ENCODE measurements at places on chromosomes 13 and 19.
A peak's percentile ranks its signal among the peaks of the same experiment; 100 is the strongest.

DNA sequence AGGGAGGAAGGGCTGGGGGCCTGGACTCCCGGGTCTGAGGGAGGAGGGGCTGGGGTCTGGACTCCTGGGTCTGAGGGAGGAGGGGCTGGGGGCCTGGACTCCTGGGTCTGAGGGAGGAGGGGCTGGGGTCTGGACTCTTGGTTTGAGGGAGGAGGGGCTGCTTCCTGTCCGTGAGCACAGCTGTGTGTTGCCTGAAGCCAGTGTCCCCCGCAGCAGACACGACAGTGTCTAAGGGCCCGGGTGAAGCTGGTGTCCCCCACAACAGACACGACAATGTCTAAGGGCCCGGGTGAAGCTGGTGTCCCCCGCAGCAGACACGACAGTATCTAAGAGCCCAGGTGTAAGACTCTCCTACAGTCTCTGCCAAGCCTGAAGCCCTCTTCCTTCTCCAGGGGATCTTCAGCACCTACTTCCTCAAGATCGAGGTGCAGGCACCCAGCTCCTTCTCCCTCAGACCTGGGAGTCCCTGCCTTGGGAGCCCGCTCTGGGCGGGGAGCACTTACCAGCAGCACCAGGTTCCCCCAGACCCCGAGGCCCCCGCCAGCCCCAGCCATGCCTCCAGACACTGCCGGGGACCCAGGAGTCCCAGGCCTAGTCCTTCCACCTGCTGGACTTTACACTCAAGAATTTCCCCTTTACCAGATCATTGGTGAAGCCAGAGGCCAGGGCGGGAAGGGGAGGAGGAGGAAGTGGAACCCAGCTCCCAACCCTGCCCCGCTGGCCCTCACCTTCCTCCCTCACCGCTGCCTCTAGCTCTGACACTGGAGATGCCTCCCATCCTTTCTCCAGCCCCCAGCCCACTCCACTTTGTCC lies at the start of gene PTPRH:
Gene PTPRH, minus strand, starts transcription at position 622 of the 813 bp plus-strand sequence. Its CDS starts 68 bp downstream, at position 554.
- no peak for DNase-seq

GRCh38 chr13:45733361-45733760 lies 31.2 kb downstream of the CBY2 start:
- DNase-seq, result no peak

DNA sequence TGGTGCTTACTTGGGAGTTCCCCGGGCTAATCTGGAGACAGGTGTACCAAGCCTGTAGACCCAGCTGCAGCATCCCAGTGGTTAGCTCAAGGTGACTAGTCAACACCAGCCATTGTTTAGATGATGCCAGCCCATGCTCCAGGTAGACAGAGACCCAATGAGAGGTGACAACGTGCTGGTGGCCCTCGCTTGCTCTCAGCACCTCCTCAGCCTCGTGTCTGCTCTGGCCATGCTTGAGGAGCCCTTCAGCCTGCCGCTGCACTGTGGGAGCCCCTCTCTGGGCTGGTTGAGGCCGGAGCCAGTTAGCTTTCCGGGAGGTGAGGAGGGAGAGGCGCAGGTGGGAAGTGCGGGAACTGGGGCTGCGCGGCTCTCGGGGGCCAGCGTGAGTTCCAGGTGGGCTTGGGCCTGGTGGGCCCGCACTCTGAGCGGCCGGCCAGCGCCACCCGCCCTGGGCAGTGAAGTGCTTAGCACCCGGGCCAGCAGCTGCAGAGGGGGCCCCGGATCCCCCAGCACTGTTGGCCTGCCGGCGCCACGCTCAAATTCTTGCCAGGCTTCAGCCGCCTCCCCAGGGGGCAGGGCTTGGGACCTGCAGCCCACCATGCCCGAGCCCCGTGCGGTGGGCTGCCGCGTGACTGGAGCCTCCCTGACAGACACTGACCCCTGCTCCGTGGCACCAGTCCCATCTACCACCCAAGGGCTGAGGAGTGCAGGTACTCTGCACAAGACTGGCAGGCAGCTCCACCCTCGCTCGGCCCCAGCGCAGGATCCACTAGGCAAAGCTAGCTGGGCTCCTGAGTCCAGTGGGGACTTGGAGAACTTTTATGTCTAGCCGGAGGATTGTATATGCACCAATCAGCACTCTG lies 85.9 kb upstream of the VSTM2B start:
- DNase-seq, result no peak

DNA sequence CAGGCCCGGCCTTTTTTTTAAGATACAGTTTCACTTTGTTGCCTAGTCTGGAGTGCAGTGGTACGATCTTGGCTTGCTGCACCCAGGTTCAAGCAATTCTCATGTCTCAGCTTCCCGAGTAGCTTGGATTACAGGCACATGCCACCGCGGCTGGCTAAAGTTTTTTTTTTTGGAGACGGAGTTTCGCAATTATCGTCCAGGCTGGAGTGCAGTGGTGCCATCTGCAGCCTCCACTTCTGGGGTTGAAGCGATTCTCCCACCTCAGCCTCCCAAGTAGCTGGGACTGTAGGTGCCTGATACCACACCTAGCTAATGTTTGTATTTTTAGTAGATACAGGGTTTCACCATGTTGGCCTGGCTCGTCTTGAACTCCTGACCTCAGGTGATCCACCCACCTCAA lies 4.9 kb upstream of the CARM1 start:
- DNase-seq, result no peak

- DNase-seq, result no peak
Observed at GRCh38 chr13:76222511-76222910, 586.4 kb downstream of the LMO7 start.

GRCh38 chr13:108827646-108828045 lies 198.2 kb downstream of the MYO16 start:
- DNase-seq, result no peak

GRCh38 chr13:31717583-31717982 lies 21.7 kb upstream of the RXFP2 start:
- no peak for DNase-seq

GRCh38 chr13:101155920-101156319 lies 260.4 kb downstream of the NALCN start:
- no peak for DNase-seq

GRCh38 chr13:19181021-19181620 lies 503 bp downstream of the TUBA3C start:
- DNase-seq, result no peak

GRCh38 chr19:34260771-34261173 lies 6.4 kb downstream of the GARRE1 start:
- DNase-seq, result peak; percentile 55

DNA sequence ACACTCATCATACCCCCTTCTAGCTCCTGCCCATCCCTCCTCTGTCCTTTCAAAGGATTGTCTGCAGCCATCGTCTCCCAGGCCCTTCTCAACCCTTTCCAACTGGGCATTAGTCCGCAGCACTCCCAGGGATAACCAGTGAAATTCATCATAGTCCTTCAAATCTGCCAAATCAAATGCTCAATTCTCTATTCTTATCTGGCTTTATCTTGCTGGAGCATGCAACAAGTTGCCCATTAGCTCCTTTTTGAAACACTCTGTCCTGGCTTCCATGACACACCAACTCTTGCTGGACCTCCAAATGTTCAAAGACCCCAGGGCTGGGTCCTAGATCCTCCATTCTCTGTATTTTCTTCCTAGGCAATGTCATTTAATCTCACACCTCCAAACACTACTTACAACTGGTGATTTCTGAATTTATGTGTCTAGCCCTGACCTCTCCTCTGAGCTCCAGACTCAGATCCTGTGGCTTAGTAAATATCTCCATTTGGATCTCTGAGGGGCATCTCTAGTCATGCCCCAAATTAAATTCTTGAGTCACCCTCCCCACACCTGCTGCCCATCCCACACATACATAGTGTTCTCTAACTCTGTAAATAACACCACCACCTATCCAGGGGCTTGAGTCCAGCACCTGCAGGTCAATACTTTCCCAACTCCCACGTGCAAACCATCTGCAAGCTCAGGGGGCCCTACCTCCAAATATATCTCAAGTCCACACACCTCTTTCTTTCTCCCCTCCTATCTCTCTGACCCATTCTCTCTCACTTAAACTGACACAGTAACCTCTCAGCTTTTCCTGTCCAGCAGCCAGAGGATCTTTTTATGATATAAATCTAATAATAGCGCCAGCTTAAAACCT lies 9.1 kb upstream of the ANKRD10 start:
- DNase-seq, result no peak

- DNase-seq, result no peak
Observed at GRCh38 chr13:20393273-20394168, 132.1 kb downstream of the CRYL1 start.

DNA sequence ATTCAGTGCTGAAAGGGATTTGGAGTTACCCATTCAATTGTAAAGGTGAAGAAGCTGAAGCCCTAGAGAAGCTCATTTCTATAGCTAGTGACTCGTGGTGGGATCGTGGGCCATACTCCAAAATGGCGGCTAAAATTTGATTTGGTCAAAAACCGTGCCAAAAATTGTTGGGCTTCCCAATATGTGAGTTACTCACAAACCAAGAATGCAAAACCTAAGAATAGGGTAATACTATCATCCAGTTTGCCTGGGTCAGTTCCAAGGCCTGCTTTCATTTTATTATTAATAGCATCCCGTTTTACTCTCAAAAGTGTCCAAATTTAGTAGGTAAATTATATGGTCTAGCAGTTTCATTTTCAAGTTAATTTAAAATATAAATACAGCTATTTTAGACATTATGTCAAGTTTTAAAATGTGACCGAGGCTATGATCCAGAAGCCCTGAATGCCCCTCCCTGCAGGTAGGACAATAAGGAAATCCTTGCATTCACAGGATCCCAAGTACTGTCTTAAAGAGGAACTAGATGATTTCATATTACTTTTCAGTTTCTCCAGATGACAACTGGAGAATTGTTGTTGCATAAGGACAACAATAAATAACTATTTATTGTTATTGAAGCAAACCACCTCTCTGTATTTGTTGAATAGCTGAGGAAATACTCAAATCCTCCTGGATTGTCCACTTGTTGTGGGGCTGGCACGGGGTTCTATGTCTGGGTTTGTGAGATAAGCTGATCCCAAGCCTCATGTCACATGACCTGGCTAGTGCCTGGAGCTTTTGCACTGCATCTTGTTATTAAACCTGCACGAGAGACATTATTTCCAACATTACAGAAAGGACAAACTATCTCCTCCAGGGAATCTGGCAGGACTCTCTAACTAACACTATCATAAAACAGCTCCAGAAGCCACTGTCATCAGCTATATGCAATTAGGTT lies 11.6 kb upstream of the RAP2A start:
- no peak for DNase-seq

DNA sequence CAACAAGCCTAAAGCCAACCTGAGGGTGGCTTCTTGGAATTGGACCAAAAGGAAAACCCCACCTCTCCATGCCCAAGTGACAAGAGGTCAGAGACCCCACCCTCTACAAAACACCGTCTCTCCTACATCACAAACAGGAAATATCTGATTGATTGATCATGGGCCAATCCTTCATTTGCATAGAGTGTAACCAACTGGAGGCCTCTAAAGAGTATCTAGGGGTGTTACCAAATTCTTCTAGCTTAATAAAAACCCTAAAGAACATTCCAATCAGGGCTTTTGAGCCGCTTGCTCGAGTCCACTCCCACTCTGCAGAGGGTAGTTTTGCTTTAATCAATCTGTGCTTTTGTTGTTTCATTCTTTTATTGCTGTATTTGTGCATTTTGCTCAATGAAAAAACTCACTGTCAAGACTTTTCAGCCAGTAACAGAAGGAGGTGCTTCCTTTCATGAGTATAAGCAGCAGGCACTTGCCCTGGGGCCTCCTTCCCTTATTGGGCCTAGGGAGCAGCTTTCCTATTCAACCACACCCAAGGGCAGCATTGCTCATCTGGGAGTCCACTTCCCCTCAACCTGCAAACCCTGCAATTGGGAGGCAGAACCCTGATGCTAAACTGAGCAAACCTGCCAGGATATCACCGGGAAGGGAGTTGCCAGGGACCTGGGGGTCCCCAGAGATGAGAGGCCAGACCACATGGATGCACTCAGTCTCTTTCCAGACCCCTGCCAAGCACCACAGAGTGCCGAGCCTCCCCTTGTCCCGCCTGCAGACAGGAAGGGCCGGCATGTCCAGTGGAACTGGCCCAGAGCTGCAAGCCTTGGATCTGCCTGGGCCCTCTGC lies 154.3 kb upstream of the VSTM2B start:
- DNase-seq, result peak; percentile 3

GRCh38 chr13:30340331-30341250 lies 33.2 kb upstream of the KATNAL1 start:
- no peak for DNase-seq

- DNase-seq, result no peak
Observed at GRCh38 chr13:59354665-59355369, 808.9 kb downstream of the DIAPH3 start.

GRCh38 chr19:1896508-1896907 lies 8.7 kb upstream of the ADAT3 start:
- no peak for DNase-seq

DNA sequence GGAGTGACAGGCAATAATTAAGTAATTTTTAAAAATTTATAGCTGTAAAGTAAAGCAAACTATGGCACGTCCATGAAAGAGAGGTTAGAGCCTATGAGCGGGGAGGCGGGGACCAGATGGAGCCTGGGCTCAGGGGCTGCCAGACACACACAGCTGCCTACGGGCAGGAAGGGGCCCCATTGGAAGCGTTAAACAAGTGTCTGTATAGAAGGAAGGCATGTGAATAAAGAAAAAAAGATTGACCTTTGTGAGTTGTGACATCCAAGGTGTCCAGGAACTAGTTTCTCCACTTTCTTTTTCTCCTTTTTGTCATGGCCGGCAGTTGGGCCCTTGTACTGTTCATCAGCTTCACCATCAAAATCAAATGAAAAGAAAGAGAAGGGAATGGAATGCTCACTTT lies 56.8 kb downstream of the LRCH1 start:
- DNase-seq, result peak; percentile 57

GRCh38 chr19:58571575-58571947 lies 1.6 kb downstream of the MZF1 start:
- no peak for DNase-seq

- no peak for DNase-seq
Observed at GRCh38 chr13:46926916-46927590, 30.2 kb upstream of the HTR2A start.

GRCh38 chr13:39499604-39500003 lies 103.4 kb downstream of the LHFPL6 start:
- DNase-seq, result no peak

GRCh38 chr19:10124429-10124828 lies 4.7 kb upstream of the EIF3G start:
- DNase-seq, result no peak

- no peak for DNase-seq
Observed at GRCh38 chr19:34327851-34328250, 37.1 kb upstream of the GPI start.

DNA sequence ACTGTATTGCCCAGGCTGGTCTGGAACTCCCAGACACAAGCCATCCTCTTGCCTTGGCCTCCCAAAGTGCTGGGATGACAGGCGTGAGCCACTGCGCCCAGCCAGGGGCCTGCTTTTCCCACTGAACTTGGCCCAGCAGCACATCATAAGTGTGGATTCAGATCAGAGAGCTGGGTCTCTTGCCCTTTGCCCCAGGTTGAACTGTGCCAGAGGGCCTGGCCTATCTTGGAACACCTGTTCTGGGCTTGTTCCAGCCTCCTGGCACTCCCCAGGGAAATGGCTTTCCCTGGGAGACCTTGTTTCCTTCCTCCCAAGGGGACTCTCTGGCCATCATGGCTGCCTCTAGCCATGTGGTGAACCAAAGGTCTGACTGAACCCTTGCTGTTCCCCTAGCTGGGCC lies 3.4 kb downstream of the CC2D1A start:
- no peak for DNase-seq

- DNase-seq, result no peak
Observed at GRCh38 chr13:55553701-55554100, 1587.0 kb upstream of the PRR20A start.

All from D341Med (cell line).